ENCODE measurements at places on chromosomes 13 and 19.

DNA sequence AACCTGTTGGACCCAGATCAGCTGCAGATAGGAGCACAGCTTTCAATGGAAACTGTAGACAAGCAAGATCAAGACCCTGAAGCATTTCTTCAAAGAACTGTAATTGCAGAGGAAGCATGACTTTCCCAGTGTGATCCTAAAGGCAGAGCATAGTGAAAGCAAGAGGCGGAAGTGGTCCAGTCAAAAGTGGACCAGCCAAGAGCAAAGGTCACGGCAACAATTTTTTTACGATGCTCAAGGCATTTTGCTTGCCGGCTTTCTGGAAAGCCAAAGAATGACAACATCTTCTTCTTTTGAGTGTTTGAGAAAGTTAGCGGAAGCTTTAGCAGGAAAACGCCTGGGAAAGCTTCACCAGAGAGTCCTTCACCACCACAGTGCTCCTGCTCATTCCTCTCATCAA lies 111.6 kb downstream of the RNF17 start:
- DNase-seq, result no peak

DNA sequence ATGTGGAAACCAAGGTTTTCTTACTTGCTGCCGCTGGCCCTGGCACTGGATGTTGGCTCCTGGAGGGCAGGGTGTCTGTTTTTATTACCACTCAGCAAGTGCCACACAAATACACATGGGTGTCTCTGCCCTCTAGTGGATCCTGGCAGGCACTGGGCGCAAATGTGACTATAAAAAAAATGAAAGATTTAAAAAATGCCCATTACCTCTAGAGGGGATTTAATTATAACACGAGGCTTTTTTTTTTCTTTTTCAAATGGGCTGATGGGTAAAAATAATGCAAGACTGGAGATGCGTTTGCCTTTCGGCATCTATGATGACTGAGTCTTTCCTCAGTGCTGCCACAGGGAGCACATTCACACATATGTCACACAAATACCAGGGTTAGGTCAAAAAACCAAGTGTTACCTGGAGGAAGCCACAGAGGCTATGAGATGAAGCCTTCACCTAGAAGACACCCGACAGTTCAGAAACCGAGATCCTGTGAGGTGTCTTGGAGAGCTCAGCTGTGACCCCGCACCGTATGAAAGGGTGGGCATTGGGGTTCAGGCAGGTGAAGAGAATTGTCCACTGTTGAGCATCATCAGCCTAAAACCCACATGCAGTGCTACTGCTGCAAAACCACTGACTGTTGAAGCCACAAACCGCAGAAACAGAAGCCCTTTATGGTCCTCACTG lies 25.7 kb downstream of the CHAMP1 start:
- DNase-seq, result no peak

DNA sequence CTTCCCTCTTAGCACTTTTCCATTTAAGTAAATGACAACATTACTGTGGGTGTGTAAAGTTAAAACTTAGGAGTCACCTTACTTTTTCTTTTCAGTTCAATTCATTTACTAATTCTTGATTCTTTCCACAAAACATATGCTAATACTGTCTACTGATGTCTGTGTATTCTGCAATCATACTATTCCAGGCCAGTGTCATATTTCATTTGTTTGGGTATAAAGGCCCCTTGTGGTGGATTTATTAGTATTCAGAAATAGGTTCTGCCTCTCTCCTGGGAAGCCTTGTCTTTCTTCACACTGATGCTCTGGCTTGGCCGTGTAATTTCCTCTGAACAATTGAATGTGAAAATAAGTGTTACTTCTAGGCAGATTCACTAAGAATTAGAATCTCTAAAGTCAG lies 621.9 kb upstream of the SPRY2 start:
- no peak for DNase-seq

DNA sequence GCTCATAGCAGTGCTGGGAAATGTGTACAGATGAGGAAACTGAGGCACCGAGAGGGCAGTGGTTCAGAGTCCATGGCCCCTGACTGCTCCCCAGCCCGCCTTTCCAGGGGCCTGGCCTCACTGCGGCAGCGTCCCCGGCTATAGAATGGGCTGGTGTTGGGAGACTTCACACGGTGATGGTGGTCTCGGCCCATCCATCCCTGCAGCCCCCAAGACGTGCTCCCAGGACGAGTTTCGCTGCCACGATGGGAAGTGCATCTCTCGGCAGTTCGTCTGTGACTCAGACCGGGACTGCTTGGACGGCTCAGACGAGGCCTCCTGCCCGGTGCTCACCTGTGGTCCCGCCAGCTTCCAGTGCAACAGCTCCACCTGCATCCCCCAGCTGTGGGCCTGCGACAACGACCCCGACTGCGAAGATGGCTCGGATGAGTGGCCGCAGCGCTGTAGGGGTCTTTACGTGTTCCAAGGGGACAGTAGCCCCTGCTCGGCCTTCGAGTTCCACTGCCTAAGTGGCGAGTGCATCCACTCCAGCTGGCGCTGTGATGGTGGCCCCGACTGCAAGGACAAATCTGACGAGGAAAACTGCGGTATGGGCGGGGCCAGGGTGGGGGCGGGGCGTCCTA lies 15.9 kb downstream of the LDLR start:
- no peak for DNase-seq

DNA sequence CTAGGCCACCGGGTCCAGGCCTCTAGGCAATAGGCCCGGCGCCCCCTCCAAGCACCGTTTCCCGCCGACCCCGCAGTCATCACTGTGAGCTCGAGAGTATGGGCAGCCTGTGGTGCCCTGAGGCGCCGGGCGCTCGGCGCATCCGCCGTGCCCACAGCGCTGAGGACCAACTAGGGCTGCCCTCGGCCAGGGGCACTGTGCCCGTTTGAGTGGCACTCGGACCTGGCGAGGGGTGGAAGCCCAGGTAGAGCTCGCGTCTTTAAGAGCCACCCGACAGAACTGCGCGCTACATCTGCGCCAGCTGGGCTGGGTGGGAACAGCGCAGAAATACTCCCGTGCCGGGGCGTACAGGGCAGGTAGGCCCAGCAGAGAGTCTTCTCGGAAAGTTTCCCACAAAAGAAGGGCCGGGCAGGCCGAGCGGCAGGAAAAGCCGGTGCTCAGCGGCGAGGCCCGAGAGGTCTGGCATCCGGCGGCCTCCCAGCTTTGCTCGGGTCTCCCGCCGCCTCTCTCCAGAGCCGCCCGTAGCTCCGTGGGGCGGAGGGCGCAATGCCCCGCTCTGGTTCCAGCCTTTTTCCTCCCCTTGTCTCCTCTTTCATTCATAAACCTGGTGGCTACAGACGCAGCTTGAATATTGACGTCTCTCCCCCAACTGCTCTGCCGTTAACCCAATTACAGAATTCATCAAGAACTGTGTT lies 5.4 kb upstream of the SOX1 start:
- no peak for DNase-seq

DNA sequence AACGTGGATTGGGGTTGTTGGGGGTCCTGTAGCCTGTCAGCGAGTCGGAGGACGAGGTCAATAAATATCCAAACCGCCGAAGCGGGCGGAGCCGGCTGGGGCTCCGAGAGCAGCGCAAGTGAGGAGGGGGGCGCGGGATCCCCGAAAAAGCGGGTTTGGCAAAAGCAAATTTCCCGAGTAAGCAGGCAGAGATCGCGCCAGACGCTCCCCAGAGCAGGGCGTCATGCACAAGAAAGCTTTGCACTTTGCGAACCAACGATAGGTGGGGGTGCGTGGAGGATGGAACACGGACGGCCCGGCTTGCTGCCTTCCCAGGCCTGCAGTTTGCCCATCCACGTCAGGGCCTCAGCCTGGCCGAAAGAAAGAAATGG lies 754 bp upstream of the SIX5 start:
- DNase-seq, result peak; percentile 35

DNA sequence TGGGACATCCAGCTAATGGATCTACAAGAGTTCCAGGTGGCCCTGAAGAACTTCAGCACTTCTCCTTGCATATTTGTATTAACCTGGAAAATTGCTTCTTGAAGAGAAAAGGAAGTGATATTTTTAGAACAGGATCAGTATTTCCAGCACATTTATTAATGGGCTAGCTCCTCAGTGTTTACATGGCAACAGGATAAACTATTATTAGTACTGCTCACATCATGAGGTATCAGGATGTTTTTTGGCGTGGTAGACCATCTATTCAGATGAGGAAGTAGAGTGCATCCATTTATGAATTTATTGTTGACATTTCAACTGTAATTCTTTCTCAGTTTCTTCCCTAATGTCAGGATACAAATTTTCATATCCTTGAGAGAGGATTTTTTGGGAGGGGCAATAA lies 144.4 kb downstream of the KCNRG start:
- no peak for DNase-seq

DNA sequence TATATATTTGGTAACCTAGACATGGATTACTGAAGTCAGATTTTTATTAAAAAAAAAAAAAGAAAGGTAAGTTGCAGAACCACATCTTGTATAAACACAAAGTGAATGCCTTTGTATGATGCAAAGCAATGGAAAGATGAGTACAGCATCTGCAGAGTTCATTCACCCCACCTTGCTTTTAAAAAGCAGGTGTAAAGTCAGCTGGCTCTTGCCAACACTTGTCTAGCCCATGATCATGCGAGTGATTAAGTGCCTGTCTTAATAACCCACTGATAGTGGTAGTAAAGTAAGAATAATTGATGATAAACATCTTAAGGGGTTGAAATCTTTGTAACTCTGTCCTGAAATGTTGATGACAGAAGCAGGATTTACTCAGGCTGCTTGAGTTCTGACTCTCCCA lies 710.4 kb downstream of the EFNB2 start:
- no peak for DNase-seq

GRCh38 chr13:44218501-44219240 lies 155.0 kb upstream of the SERP2 start:
- DNase-seq, result no peak

GRCh38 chr13:35343417-35343816 lies 133.1 kb downstream of the MAB21L1 start:
- no peak for DNase-seq

- no peak for DNase-seq
Measured at GRCh38 chr19:1933244-1933643, 7.7 kb upstream of the CSNK1G2 start.

DNA sequence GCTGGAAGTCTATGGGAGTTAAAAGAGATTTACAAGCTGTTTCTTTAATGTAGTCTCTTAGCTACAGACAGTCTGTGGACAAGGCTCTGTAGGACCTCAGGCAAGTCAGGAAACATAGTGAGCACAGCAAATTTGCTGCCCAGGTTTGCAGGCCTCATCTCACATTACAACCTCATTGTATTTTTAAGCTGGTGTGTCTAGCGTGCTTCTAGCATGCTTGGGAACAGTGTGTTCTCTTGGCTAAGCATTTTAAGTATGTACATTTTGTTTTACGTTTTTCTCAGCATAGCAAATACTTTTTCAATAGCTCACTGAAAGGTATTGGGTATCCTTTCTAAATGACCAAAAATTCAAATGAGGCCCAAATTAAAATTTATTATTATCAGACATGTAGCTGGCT lies 113.2 kb downstream of the STARD13 start:
- no peak for DNase-seq

DNA sequence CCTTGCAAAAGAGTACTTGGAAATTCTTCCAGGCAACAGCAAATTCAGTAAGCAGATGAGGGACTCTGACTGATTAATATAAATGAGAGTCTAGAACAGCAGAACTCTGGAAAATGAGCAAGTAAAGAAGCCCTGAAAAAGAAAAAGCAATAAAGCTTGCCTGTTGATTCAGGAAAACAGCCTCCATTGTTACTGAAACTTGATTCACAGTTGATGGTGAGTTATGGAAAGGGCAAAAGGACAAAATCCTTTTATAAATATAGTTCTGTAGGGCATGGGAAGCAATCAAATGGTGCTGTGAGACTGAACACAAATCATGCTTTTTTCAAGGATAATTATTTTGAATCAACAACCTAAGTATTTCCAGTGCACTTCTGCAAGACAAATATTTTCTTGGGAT lies 67.7 kb downstream of the IRS2 start:
- no peak for DNase-seq

DNA sequence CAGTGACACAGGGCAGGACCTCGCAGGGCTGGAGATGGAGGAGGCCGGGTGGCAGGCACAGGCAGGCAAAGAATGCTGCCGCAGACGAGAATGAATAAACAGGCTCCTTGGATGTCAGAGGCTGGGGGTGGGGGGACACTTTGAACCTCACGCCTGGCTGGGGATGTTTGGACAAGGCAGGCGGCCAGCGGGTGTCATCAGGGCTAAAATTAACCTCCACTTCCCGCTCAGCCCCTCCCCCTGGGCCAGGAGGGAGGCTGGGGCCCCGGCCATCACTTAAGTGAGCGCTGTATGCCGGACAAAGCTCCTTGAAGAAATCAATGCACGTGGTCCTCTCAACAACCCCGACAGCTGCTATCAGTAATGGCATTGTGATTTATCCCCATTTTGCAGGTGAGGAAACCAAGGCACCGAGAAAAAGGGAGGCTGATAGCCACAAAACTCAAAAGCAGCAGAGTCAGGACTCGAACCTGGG lies 10.3 kb upstream of the FUT5 start:
- no peak for DNase-seq

GRCh38 chr19:38506723-38507550 lies 73.4 kb downstream of the RYR1 start:
- peak; percentile 56 for DNase-seq

- DNase-seq, result no peak
Measured at GRCh38 chr13:40680659-40681323, 14.3 kb upstream of the FOXO1 start.

DNA sequence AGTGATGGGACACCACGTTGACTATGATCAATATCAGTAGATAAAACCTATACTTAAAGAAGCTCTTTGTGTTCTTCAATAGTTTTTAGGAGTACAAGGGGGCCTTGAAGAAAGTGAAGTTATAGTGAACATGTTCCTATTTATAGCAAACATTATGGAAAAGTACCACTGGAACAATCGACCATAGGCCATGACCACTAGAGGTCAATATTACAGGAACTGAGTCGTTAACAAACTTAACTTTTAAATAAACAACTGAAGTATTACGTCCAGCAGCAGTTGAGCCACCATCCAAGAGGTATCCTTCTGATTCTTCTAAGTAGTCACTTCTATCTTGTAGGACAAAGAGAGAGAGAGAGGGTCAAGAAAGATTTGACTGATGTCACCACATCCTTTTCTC lies 391.0 kb upstream of the SLITRK5 start:
- no peak for DNase-seq

DNA sequence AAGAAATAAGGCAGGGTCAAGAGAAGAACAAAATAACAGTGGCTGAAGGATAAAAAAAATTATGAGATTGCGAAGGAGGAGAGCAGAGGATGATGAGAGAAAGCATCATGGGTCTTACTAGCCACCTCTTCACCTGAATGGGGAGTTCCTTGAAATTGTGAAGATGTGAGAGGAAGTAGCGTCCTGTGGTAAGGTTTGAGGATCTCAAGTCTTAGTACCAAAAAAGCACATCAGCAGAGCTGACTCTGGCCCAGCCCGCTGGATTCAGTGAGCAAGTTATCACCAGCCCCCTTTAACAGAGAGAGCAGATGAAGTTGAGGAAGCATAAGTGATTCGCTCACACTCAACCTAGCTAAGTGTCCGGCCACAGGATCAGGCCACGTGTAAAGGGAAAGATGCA lies 61.8 kb downstream of the RXFP2 start:
- DNase-seq, result no peak

DNA sequence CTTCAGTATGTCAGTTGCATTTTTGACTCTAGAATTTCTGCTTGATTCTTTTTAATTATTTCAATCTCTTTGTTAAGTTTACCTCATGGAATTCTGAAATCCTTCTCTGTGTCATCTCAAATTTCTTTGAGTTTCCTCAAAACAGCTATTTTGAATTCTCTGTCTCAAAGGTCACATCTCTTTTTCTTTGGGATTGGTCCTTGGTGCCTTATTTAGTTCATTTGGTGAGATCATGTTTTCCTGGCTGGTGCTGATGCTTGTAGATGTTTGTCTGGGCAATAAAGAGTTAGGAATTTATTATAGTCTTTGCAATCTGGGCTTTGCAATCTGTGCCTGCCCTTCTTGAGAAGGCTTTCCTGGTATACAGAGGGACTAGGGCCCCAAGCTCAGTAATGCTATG lies 18.5 kb upstream of the KBTBD7 start:
- DNase-seq, result no peak

Measured in stimulated activated CD4-positive, alpha-beta T cell treated with anti-CD3 and anti-CD28 coated beads, Interleukin-15, amount 100 ng/mL, for 48 hours (primary cell).